H4 (cell line): ENCODE measurements at places on chromosomes 7 and 10. TPM values are rescaled to one million over a fixed set of nuclear protein-coding genes. Genes with fewer than 3 reads are reported as not detected.

Gene POMZP3
- 2.7 and 5.1 TPM in 2 replicates for total RNA-seq

DNA sequence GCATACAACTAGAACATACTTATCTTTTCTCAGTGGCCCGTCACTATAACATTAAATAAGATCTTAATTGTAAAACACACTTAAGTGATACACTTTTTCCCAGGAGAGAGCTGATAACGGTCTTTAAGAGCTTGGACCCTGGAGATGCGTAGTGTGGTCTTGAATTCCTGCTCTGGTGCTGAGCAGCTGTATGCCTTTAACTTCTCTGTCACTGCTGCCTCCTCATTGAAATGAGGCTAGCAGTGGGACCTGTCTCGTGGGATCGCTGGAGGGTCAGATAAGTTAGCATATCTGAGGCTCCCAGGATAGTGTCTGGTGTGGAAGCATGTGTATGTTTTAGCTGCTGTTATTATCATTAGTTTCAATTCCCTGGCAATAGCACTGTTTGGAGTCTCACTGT, 194.9 kb downstream of the SDK1 start:
- DNase-seq = no peak

DNA sequence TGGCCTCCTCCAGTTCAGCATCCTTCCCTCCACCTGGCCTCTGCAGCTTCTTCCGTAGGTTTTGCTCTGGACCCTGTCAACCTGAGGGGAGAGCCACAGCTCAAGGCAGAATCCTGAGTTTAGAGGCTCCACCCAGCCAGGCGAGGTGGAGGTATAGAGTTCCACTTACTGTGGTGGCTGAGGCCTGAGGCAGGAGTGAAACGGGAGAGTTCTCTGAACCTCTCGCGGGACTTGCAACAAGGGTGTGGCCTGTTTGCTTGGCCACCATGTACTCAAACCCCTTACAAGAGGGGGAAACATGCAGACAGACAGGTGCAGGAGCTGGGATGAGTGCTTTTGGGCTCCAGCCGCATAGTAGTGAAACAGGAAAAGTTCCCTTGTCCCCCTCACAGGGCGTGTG, 154.0 kb upstream of the C7orf33 start:
- DNase-seq = no peak

DNA sequence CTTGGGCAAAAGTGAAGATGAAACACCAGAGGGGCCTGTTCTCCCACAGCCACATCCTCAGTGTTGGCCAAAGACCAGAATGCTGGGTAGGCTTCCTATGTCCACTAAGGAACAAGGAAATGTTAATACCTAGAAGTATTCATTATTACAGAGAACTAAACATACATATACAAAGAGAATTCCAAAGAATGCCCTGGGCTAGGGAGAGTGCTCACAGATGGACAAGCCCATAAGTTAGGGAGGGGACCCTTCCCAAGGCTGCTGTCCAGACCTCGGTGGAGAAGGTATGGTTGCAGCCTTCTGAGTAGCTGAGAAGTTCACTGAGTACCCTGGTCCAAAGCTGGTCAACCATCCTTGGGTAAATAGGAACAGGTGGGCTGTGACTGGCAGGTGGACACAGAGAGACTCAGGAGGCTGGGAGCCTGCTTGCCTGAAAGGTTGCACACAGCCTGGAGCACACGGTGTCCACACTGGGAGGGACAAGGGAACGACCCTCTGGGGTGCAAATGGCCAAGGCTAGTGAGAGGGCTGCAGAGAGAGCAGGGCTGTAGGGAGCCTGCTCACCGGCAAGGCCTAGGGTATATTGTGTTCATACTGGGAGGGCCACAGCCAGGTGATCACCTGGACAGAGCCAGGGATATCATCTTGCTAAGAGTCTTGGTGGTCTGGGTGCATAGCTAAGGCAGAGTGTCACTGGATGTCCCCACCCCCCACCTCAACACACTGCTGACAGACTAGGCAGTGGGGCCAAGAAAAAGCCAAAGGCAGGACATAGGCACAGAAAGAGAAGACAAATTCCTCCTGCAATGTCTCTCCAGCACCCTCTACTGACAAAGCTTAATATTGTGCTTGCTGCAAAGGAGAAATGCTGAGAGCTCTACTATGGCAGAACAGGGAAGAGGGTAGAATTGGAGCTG, 40.3 kb downstream of the CPVL start:
- peak; percentile 83 for DNase-seq

Gene TAS2R40
- not detected in 2 replicates for total RNA-seq

DNA sequence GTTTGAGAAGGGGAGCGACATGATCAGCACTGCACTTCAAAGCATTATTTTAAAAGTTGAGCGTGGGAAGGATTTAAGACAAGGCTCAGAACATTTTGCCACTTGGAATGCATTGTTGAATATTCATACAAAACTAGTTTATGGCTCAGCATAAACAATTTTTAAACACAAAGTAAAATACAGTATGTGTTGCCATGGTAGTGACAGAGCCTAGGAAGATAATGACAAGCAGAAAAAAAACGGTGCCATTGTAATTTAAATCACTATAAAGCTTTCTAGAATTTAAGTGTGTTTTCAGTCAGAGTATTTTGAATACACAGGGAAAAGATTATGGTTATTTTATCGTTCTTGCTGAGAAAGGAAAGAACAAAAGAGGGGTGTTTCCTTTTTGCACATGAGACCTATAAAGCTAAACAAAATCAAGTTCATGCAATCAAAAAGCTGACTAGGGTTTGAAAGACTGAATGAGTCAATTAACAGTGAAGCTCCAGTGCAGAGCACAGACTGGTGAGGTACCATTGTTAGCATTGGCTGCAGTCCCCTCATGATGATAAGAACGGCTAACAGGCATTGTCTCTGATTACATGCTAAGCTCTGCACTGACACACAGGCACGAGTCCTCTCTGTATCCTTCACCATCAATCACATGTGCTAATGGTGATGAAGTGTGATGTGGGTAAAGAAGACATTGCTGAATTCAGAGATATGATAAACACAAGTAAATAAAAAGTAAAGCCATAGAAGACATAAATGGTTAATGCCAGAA, 181.9 kb upstream of the VSTM2A start:
- DNase-seq = no peak

Gene MSMB
- not detected in 2 replicates for total RNA-seq

DNA sequence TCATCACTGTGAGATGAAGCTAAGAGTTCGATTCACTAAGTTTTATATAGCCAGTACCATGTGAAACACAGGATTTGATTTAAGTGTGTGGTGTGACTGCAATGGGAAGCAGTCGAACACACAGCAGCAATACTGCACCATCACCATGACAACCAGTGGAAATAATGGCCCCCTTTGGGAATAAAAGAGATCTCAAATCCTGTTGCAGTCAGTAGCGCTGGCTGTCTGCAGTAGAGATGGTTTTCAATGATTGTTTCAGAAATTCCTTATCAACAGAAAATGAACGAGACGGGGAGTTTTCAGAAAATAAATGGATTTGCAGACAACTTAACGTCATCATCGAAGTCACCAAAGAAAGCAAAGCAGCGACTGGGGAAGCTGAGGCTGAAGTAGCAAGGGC, 91.0 kb downstream of the PTPRE start:
- no peak for DNase-seq

DNA sequence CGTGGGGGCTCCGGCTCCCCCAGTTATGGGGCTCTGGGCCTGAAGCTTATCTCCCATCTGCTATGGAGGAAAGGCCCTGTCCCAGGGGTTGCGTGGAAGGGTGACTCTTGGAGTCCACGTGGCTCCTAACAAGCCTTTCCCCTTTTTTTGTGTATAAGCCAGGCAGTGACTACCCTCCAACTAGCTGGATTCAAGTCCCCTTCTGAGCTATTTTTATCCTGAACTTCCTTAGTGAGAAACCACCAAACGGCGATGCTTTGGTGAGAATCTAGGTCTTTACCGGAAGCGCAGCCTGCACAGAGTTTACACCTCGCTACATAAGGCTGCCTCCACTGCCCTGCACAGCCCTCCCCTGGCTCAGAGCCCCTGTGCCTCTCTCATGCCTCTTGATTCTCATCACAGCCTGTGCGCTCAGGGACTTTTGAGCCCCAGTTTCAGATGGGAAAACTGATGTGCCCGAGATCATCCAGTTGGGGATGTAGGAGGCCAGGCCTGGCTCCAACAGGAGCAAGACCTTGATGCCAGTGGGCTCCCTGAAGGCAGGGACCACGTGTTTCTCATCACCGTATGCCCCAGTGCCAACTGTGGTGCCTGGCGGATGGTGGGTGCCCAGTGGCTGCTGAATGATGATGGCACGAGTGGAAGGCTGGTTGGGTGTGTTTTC, 102.3 kb upstream of the PPIF start:
- no peak for DNase-seq

DNA sequence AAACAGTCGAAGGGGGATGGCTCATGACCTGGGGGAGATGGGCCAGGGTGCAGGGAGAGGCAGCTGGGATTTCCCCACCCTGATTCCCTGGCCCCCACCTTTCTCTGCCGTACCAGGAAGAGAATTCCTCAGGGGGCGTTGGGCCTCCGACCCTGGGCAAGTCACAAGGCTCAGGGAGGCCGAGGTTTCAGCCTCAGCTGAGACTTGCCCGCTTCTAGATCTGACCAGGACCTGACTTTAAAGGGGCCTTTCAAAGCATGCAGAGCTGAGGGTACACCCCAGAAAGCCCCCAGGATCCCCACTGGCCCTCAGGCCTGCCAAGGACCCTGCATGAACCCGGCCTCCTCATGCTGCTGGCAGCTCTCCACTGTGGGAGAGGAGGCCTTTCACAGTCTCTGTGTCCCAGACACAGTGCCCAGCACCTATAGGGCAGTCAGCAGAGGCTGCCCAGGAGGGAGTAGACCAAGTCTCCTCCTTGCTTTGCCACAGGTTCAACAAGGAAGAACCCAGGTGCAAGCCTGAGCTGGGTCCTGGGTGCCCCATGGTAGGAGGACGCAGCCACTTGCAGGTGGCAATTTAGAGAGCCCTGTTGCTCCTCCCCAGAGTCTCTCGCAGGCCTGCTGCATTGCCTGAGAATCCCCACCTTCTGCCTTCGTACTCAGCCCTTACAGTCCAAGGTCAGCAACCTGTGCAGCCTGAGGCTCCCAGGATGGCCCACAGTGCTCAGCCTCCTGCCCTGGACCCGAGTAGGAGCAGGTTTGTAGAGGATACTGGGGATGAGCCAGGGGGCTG, 89.3 kb downstream of the CHST15 start:
- no peak for DNase-seq

- no peak for DNase-seq
Observed at GRCh38 chr7:23545493-23545892, 13.7 kb upstream of the TRA2A start.

- DNase-seq = no peak
Observed at GRCh38 chr7:49346195-49346899, 422.0 kb downstream of the CDC14C start.

- no peak for DNase-seq
Observed at GRCh38 chr7:1483079-1483478, 21.1 kb downstream of the INTS1 start.

Gene GSTO2
- total RNA-seq = 0.72 TPM in 1 of 2 replicates, not detected in the other
